ENCODE measurements at places on chromosomes 5 and 9.

GRCh38 chr5:125564317-125564975, 818.0 kb upstream of the ZNF608 start:
- no peak for DNase-seq

GRCh38 chr9:32387256-32387655, 2.8 kb downstream of the ACO1 start:
- DNase-seq: no peak

GRCh38 chr5:67925511-67925910, 290.0 kb upstream of the PIK3R1 start:
- DNase-seq: no peak

GRCh38 chr5:83157163-83157562, 79.8 kb downstream of the XRCC4 start:
- DNase-seq: no peak

DNA sequence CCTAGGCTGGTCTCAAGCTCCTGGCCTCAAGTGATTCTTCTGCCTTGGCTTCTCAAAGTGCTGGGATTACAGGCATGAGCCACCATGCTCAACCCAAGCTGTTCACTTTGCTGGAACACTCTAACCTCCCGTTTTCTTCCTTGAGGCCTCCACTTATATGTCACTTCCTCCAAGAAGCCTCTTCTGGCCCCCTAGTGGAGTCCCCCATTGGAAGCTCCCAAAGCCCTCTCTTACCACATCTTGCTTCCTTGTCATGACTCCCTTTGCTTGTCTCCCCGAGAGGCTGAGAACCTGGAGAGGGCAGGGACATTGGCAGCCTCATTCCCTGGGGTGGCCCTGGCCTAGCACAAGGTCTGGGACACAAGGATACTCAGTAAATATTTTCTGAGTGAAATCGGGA, 80.8 kb downstream of the PDE6A start:
- DNase-seq: no peak

DNA sequence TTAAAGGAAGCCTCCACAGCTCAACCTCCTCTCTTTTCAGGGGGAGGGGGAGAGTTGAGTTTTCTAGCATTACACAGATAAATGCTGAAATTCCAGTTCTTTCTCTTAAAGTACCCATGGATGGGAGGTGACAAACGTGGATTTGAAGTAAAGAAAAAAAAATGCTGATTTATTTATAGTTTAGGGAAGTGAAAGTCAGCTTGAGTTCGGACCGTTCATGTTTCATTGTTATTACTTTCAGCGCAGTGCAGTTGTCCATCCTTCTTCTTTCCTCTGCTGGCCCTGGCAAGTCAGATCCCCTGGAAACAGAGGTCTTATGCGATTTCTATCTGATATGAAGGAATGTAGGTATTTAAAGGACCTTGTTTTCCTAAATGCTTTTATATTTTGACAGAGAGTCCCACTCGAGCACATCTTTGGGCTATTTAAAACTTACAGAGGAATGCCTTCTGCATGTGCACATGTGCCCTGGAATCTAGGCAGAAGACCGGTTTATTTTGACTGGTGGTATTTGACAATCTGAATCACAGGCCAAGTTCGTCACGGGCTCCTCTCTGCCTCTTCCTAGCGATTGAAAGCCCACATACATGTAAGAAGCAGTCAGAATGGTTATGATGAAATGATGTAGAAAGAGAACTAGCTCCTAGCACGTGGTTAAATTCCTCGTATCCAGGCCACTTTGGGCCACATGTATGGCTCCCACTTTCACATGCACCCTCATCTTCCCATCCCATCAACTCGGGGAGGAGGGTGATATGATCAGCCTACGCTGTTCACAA, 385.2 kb upstream of the KLF4 start:
- no peak for DNase-seq

GRCh38 chr9:107706701-107707427, 217.3 kb upstream of the KLF4 start:
- DNase-seq: no peak

GRCh38 chr5:96901384-96901783, 25.1 kb downstream of the ERAP2 start:
- DNase-seq: no peak

GRCh38 chr9:4022435-4023067, 277.3 kb downstream of the GLIS3 start:
- no peak for DNase-seq
